ENCODE measurements at places on chromosomes 2 and 18. TPM values are rescaled to one million over a fixed set of nuclear protein-coding genes. Genes with fewer than 3 reads are reported as not detected.
A peak's percentile ranks its signal among the peaks of the same experiment; 100 is the strongest.

DNA sequence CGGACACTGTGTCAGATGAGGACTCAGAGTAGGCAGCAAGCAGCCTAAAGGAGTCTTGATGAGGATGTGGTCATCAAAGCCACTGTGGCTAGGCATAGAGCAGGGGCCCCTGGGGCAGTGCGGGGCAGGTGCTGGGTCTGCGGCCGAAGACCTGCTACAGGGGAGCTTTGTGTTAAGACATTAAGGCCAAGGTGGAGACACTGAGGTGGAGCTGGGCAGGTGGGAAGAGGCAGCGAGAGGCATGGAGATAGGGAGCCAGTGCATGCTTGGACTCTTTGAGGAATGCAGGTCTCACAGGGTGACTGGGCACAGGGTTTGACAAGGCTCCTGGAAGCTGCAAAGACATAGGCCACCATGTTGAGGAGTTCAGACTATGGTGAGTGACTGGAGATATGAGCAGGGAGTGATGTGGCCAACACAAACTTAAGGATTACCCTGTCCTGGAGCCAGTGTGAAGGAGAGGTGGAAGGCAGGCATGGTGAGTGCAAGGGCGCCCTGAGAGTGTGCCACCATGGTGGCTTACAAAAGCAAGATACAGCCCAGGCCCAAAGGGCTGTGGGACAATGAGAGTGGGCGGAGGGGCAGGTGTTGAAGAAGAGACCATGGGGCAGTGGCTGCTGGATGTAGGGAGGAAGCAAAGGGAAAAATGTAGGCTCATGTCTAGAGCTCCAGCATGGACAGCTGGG lies 450.9 kb upstream of the HS6ST1 start:
- DNase-seq: peak; percentile 44

GRCh38 chr18:2201036-2201600 lies 370.2 kb downstream of the METTL4 start:
- no peak for DNase-seq

DNA sequence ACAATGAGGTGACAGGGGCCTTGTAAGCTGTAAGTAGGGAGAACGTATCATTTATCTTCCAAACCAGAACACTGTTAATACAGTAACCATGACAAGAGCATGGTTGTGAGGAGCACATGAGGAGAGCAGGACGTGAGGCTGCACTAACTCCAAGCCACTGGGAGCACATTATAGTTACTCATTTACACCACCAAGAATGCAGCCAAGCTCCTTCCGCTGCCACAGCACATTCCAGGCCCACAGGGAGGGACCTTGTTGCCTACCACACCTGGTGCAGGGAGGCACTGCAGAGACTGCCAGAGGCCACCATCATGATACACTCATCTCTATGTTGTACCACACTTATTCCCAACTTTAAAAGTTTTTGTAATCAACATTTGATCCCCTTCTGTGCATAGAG lies 13.5 kb upstream of the SFXN5 start:
- no peak for DNase-seq

DNA sequence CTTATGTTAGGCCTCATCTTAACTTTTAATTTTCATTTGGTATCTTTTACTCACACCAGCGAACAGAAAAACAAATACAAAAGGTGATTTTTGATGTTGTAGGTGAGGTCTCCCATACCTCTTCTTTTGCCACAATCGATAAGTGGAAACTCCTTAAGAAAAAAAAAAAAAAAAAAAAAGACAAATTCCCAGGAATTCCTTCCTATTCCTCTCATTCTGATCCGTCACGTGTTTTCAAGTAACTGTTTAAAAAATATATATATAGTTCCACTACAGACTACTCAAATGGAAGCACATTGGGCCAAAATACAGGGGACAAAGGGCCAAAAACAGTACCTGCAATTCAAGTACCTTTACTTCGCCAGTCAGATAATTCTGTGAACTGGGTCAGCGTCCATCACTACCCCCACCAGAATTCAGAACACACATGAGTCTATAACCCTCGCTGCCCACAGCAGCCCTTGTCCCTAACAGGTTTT lies 16.5 kb downstream of the NMUR1 start:
- no peak for DNase-seq

DNA sequence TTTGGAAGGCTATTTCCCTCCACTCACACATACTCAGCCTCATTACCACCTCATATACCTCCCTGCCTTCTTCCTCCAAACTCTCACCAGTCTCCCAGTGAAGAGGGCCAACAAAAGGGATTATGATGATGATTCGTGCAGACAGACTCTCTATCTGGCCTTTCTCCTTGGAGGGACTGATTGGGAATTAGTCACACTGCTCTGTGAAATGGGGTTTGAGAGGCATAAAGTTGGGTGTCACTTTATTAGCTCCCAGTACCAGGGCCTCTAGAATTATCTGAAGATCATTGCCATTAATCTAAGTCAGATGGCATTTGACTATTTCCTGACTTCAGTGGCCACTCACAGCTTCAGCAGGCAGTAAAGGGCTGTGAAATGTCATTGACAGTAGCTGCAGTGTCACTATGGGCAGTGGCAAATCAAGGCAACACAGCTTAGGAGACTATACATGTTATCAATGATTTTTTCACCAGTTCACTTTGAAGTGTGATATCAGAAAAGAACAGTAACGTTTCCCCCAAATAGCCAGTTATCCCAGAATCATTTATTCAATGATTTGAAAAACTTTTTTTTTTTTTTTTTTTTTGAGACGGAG lies 17.4 kb downstream of the CNRIP1 start:
- no peak for DNase-seq

DNA sequence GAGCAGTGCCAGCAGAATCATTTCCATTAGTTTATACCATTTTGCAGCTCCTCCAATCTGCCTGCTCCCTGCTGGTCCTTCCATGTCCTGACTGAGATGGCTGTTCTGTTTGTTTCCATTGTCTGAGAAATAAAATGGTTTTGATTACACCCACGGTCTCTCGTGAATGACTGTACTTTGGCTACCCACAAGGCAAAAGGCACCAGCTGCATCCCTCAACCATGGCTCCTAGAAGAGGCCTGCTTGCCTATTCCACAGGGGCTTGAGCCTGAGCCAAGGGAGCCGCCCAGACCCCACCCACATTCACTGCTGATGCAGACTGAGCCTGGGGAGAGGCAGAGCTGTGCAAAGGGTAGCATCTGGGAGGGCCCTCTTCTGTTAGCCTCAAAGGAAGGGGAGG lies 31.2 kb downstream of the MARCHF4 start:
- DNase-seq: no peak

GRCh38 chr2:215063526-215063925 lies 74.9 kb downstream of the ABCA12 start:
- no peak for DNase-seq

- no peak for DNase-seq
Observed at GRCh38 chr2:18209934-18210639, 331.6 kb downstream of the KCNS3 start.

- DNase-seq: no peak
Observed at GRCh38 chr2:28273751-28274150, 118.9 kb upstream of the FOSL2 start.

DNA sequence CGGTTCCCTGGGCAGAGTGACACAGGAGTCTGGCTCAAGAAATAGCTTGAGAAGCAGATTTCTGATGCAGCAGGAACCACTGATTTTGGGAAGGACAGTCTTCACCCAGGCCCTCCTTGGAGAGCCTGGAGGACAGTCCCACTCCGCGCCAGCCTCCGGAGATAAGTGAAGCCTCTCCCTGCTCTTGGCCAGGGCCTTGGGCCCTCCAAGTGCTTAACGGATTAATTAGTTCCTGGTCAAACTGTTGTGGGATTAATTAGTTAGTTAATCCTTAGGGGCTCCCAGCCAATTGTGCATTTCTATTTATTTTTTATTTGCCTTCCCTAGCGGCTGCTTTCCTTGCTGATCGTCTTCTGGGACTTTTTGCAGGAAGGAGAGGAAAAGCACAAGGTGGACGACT lies 19.6 kb downstream of the CPLX4 start:
- no peak for DNase-seq

DNA sequence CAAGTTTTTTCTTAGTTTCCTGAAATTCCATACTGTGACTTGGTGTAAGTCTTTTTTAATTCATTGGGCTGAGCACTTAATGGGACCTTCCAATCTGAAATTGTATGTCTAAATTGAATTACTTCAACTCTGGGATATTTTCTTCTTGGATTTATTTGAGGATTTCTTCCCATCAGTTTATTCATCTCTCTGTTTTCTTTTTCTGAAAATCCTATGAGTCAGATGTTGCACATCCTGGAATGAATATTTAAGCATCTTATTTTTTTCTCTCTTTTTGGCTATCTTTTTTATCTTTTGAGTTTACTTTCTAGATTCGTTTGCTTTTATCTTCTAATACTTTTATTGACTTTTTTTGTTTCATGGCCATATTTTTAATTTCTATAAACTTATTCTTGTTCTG lies 55.4 kb upstream of the ACYP2 start:
- DNase-seq: no peak

DNA sequence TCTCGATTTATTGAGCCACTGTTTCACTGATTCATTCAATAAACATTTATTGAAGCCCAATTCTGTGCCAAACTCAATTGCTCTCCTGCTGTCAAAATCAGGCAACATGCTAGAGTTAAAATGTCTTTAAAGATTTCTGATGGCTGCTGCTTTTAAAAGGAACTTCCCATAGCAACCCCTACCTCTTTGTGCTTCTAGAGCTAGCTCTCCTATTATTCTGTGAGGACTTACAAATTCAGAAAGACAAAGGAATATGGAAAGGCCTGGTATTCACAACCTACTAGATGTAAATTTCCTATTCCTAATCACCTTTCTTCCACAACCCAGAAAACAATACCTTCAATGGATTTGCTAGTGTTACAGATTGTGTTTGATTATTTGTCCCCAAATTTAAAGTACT lies 395.5 kb downstream of the NRXN1 start:
- DNase-seq: no peak

DNA sequence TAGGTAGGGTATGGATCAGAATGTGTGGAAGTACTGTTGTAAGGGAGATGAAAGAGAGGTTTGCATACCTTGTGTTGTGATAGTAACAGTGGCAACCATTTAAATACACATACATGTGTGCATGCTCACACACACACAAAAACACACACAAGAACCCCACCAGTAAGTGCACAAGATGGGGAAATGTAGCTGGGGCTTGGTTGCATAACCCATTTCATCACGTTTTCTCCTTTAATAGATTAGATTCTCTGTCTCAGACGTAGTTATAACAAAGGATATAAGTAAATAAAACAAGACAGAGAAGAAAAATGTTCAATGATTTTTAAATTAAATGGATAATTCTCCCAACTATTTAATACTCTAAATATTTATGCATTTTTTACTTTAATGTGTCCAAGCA lies 13.4 kb downstream of the ARHGAP15 start:
- DNase-seq: no peak

The APLF gene
- 14.4 TPM for total RNA-seq

The ATRAID gene
- 92.1 TPM for total RNA-seq

The IL1F10 gene
- not detected for total RNA-seq

The CTAGE1 gene
- not detected for total RNA-seq

Measured in sciatic nerve (tissue), 2 donors.